KG1 (cell line): ENCODE measurements at places on chromosomes 4 and X.

DNA sequence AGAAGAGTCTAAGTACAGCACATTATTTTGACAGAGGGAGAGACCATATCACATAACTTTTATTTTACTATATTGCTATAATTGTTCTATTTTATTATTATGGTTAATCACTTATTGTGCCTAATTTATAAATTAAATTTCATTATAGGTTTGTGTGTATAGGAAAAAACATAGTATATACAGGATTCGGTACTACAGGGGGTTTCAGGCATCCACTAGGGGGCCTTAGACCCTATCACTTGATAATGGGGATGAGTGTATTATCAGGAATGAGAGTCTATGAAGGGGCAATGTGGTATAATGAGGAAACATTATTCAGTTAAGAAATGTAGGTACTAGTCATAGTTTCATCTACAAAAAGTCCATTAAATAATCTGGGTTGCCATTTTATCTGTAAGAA is 833.1 kb downstream of the C4orf33 start:
- no peak for DNase-seq

DNA sequence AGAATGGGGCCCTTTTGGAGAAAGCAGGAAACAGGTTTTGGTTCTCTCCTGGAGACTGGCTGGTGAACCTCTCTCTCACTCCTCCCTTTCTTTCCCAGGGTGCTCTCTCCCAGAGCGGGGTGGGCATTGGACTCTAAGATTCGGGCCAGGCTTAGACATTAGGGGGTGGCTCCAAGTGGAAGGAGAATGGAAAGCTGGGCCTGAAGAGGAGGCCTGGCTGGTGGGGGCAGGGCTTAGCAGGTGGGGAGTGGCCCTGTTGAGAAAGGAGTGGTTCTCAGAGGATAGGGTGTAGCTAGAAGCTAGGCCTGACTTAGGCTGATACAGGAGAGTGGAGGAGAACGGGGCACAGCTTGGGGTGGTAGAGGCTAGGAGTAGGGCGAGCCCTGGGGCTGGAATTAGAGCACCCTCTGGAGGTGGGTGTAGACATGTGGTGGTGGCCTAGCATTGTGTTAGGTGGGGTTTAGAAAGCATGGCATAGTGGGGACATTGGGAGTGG is 5.7 kb downstream of the PLP2 start:
- no peak for DNase-seq

DNA sequence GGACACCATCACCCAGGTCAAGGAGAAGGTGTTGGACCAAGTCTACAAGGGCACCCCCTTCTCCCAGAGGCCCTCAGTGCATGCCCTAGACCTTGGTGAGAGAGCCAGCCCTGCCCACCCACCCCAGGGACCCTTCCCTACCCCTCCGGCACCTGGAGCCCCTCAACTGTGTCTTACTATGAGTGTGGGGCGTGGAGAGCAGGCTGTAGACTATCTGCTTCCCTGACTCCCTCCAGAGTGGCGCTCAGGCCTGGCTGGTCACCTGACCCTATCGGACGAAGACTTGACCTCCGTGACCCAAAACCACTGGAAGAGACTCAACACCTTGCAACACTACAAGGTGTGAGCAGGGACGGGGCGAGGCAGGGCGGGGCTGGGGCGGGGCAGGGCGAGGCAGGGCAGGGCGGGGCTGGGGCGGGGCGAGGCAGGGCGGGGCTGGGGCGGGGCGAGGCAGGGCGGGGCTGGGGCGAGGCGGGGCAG is 4.7 kb upstream of the SRPK3 start:
- no peak for DNase-seq

DNA sequence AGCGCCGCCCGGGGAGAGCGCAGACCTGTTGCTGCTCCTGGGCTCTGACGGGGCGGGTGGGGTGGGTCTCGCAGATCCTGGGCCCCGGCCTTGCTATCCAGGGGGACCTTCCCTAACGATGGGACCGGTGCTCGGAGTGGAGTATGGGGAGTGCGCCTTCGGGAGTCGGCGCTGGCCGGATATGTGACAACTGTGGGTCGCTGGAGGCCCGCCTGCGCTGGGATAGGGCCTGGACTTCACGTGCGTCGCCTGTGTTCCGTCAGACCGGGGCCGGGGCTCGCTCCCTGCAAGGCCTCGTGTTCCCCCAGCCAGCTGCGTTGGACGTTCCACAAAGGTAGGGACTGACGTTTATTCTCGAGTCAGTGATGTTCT is 1.3 kb downstream of the TBL1X start:
- no peak for DNase-seq

DNA sequence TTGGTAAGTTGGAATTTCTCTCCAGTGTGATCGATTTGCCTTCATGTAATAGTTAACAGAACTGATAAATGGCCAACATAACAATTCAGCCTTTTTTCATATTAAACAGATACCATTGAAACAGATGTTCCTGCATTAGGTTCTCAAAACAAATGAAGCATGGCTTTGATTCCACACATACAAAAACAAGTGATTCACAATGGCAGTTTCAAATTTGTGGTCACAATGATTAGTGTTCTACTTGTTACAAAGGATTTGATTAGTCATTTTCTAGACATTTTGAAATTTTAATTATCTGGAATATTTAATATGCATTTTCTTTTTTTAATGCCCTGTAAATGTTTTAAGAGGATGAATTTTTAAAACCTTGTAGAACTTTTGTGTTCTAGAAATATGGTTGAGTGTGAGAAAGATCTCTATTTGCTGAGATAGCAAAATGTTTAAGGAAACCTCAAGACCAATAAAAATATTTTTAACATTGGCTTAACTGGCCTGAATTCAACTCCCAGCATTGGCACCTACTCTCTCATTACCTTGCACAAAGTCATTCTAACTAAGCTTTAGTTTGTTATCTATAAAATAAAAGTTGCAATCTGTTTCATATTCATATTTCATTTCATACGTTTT is 18.9 kb upstream of the GLRA3 start:
- no peak for DNase-seq

GRCh38 chr4:24557026-24558025 is 27.0 kb downstream of the DHX15 start:
- no peak for DNase-seq

- no peak for DNase-seq
Measured at GRCh38 chr4:105147016-105147552, 408 bp downstream of the TET2 start.

DNA sequence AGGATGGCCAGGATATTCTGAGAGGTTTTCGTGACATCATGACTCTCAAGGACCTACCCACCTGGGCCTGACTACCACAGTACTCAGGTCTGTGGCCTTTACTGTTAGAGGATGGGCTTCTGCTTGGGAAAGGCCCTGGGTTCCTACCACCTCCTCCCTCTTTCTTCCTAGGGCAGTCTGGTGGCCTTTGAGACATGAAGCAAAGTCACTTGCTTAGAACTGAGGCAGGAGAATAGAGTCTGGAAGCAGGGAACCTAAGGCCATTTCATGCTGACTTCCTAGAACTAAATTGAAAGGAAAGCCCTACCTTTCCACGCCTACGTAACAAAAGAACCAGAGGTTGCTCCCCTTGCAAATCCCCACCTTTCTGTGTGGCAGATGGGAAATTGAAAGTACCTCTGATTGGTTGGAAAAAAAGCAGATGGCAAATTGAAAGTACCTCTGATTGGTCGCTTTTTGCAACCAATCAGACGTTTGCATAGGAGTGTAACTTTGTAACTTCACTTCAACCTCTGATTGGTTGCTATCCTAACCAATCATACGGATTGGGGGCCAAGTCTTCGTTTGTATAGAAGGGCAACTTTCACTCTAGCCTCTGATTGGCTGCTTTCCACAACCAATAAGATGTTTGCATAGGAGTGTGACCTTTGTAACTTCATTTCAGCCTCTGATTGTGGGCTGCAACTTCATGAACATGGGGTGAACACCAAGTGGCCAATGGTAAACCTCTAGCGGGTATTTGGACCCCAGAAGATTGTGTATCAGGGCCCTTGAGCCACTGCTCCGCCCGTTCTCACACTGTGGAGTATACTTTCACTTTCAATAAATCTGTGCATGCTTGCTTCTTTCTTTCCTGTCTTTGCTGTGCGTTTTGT is 9.9 kb upstream of the AKAP14 start:
- DNase-seq: no peak

GRCh38 chr4:75547647-75548387 is 8.0 kb upstream of the ODAPH start:
- DNase-seq: no peak

DNA sequence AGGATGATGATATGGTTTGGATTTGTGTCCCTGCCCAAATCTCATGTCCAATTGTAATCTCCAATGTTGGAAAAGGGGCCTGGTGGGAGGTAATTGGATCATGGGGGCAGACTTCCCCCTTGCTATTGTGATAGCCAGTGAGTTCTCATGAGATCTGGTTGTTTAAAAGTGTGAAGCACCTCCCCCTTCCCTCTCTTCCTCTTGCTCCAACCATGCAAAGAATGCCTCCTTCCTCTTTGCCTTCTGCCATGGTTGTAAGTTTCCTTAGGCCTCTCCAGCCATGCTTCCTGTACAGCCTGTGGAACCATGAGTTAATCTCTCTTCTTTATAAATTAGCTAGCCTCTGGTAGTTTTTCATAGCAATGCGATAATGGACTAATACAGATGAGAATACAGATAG is 19.7 kb upstream of the ALG13 start:
- DNase-seq: no peak

- DNase-seq: no peak
Measured at GRCh38 chrX:136431625-136432024, 56.1 kb upstream of the BRS3 start.

DNA sequence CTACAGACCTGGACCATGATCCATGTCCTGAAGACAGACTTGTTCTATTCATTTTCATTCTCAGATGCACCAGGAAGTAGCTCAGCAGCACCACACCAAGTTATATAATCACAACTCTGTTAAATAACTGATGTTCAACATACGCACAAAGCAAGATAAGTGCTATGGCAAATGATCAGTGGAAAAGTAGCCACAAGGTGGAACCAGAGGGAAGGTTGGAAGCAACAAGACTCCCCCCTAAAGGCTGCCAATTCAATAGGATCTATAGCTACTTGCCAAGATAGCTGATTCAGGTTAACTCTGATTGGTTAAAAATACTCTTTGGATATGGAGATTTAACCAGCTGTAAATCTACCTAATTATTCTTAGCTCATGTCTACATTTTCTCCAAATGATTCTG is 23.7 kb upstream of the FAM47B start:
- no peak for DNase-seq

GRCh38 chrX:40175511-40176350 is 78.0 kb upstream of the BCOR start:
- DNase-seq: peak; percentile 41

DNA sequence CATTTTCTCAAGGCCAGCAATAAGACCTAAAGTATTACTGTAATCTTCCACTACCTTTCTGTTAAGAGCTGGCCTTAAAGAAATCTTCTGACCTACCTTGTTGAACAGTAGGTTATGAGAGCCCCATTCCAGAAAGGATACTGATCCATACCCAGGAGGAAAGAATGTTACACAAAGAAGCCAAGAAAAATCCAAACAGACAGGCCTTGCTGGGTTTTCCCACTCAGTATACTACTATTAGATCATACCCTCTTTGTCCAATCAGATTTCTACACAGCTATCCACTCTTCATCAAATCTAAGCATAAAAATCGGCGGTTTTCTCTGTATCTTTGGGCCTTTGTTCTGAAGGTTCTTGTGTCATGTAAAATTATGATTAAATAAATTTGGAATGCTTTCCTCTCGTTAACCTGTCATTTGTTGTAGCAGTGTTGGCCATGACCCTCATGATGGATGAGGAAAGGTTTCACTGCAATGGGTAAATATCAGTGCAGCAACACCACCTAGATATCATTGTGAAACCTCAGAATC is 292.3 kb downstream of the ANKRD50 start:
- DNase-seq: no peak

DNA sequence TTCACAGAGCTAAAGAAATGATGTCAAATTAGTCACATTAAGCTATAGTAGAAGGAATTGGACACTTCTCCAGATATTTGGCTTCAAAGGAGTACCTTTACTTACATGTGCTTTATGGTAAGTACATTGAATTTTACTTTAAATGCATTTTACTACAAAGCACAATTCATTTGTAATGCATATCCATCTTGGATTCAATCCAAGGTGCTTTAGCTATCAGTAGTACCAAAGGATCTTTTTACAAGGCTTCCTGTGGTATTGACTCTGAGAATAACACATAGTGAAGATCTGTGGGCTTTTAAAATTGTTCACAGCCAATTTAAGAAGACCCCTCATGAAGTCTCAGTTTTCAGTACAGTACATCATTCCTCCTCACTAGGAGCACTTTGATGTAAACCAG is 13.2 kb downstream of the THAP6 start:
- no peak for DNase-seq

DNA sequence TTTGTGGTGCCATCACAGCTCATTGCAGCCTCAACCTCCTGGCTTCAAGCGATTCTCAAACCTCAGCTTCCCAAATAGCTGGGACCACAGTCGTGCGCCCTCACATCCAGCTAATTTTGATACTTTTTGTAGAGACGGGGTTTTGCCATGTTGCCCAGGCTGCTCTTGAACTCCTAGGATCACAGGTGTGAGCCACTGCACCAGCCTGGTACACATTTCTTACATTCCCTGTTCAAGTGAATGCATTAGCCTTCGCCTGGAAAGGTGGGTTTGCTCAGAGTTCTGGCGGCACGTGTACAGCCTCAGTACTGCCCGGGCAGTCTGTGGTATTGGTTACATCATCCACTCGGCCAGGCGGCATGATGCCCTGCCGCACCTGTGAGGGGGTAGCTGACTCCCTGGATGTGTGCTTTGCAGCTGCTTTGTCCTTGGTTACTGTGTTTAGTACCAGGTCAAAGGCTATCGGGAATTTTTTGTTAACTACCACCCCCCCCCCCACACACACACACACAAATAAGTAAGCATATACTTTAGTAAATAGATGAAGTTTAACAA is 57.1 kb downstream of the TNIP2 start:
- no peak for DNase-seq

- no peak for DNase-seq
Measured at GRCh38 chr4:86380181-86380724, 20.4 kb upstream of the MAPK10 start.

GRCh38 chr4:147938496-147938895 is 206.6 kb downstream of the ARHGAP10 start:
- DNase-seq: no peak

- no peak for DNase-seq
Measured at GRCh38 chr4:127406187-127406586, 226.6 kb upstream of the INTU start.

GRCh38 chr4:157664726-157665125 is 444.2 kb downstream of the GRIA2 start:
- DNase-seq: no peak

GRCh38 chr4:116389139-116389538 is 696.2 kb downstream of the TRAM1L1 start:
- no peak for DNase-seq

DNA sequence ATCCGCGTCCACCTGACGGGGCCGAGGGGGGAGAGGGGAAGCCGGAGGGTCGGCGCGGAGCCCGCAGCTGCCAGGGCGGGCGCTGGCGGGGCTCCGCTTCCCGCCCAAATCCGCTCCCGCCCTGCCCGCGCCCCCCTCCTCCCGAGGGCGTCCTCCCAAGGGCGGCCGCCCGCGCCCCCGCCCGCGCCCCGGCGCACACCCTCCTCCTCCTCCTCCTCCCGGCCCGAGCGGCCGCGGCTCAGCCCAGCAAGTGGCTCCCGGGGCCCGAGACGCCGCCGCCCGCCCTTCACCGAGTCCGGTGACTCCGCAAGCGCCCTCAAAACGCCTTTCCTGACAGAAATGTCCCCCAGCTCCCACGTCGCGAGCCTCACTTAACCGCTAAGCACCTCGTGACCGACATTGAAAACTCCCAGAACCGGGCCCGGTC is 487 bp downstream of the HMGB2 start:
- no peak for DNase-seq
